NCI-H2081 treated with DMSO at 0.1 percent for 48 hours (cell line): ENCODE measurements at places on chromosomes 11 and 22.

DNA sequence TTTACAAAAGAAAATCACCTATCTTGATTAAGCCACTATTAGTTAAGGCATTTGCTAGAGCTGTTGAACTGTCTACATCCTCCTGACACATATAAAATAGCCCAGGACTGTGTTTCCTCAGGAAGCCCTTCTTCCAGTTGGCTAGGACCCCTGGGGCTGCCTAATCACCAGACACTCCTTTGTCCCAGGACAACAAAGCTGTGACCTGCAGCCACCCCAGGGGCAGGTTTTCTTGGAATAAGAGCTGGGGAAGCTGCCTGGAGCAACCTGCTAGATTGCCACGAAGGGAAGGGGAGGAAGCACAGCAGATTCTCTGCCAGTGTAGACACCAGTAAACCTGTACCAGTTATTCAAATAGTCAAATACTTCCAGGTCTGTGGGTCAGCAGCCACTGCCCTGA, 17.6 kb downstream of the CHST1 start:
- no peak for DNase-seq

GRCh38 chr11:104051778-104052177, 15.3 kb downstream of the DDI1 start:
- DNase-seq, result no peak

- DNase-seq, result no peak
These were observed 69.7 kb downstream of the TENM4 start for GRCh38 chr11:79371152-79371551.

DNA sequence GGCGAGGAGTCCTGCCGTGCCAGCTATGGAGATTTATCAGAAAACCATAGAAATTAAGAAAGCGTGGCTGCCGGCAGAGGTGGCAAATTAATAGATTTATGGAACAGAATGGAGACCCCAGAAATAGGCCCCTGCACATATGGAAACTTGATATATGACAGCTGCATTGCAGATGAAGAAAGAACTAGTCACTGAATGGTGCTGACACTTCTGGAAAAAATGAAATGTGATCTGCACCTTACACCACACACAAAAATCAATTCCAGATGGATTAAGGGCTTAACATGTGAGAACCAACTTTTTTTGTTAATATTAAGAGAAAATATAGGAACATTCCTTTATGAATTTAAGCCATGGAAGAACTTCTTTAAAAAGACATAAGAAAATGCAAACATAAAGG, 40.3 kb upstream of the TSKU start:
- no peak for DNase-seq

DNA sequence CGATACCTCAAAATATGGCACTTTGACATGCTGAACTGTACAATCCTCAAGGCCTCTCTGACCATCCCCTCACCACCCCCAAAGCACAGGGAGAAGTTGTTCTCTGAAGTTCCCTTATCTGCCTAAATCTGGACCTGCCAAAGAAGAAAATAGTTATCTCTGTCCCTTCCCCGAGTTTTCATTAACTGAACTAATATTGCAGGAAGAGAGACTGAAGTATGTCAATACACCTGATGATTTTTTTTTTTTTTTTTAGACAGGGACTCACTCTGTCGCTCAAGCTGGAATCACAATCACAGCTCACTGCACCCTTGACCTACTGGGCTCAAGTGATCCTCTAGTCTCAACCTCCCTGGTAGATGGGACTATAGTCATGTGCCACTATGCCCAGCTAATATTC, 75.0 kb downstream of the SIK3 start:
- DNase-seq, result no peak

DNA sequence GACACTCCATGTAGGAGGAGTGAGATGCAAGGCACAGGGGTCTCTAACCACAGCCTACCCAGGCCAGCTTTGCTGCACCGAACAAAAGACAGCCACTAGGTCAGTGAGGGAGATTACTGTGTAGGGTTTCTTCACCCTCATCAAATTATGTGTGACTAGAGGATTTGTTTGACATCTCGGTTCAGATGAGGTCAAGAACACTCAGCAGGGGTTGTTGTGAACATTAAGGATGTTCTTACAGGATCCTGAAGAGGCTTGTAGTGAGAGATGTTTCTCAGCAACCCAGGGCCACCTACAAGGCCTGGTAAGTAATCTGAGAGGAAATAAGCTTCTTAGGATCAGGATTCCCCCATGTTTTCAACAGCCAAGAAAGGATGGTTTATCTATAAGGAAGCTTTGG, 202.1 kb downstream of the NXPE2 start:
- no peak for DNase-seq

DNA sequence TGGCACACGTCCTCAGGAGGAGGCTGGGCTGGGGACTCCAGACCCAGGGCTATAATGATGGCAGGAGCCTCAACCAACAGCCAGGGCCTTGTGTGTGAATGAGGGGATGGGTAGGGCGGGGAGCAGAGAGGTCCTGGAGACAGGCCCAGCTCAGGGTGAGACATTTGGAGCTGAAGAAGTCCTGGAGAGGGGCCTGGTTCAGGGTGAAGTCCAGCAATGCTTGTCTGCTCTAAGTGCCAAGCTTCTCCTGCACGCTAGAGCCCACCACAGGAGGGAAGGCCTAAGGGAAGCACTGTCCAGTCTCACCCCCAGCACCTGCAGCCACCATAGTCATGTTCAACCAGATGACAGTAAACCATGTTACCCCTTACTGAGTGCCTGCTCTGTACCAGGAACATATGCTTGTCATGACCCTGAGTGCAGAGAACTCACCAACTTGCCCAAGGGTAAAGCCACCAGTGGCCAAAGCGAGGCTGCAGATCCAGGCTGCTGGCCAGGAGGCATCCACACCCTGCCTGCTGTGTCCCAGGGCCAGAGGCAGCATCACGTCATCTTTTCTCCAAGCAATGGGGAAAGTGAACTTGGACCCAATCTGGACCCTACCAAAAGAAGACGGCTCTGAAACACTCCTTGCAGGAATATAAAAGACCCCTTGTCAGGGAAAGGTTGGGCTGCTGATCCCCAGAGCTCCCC, 24.0 kb downstream of the LMO1 start:
- no peak for DNase-seq

- no peak for DNase-seq
These were observed 21.2 kb upstream of the TP53AIP1 start for GRCh38 chr11:128963744-128964325.
